ENCODE measurements at places on chromosomes 6 and 20.

DNA sequence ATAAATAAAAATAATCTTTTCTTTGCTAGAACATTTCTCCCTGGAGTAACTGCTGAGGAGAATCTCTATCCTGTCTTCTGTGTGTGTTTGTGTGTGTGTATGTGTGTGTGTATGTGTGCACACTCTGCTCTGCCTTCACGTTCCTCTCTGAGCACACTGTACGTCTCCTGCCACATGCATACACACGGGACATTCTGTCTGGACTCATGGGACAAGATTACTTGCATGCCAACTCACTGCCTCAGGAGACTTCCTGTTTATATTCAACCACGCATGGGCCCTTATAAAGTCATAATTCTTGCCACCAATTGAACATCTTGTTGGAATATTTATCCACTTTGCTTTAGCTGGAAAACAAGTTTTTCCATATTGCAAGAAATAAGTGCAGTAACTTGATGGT, 930.6 kb downstream of the KIF16B start:
- no peak for DNase-seq

DNA sequence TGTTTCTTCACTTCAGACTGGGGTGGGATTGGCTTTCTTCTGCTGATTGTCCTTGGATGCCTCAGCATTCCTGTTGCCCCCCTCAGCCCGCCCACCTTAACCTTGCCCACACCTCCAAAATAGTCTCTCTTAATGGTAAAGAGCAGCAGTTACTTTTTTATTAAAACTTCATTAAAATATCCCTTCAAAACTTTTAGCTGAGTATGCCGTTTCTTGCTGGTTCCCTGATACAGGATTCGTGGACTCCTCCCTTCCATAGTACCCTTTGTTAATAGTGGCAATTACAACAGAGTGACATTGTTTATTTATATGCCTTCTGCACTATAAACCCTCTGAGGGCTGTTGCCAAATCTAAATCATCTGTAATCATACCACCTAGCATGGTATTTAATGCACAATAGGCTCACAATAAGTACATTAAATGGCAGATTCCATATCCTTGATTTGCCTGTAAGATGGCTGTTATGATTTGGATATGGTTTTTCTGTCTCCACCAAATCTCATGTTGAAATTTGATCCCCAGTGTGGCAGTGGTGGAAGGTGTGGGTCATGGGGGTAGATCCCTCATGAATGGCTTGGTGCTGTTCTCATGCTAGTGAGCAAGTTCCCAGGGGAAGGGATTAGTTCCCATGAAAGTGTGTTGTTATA, 3.5 kb upstream of the MOCS1 start:
- DNase-seq = no peak

- DNase-seq = peak; percentile 78
Observed at GRCh38 chr6:42028234-42029061, 21.9 kb upstream of the TAF8 start.

GRCh38 chr20:3461211-3461771, 9.5 kb upstream of the ATRN start:
- DNase-seq = no peak

DNA sequence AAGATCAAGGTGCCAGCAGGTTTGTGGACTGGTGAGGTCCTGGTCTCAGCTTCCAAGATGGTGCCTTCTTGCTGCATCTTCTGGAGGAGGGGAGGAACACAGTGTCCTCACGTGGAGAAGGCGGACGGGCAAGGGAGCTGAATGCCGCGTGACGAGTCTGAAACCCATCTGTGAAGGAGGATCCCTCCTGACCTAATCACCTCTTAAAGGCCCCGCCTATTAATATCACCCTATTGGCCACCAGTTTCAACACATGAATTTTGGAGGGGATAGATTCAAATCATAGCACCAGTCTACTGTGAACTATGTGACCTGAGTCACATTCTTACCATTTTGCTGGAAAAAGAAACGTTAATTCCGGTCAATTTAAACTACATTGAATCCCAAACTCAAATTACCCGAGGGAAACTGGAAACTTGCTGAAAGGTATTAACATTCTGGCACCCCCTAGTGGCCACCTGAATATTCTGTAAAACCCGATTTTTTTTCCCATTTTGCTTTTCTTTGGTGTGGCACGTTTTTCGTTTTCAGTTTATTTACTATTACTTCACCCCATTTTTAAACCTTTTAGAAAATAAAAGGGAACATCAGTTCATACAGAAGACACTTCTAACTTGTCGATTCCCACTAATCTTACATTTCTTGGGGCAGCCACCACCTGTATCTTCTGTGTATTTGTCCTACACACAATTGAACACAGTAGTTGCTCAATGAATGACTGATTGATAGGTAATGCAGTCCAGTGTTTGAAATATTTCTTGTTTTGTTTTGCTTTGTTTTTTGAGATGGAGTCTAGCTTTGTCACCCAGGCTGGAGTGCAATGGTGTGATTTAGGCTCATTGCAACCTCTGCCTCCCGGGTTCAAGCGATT, 17.9 kb upstream of the CCDC170 start:
- peak; percentile 29 for DNase-seq

- DNase-seq = no peak
Observed at GRCh38 chr6:55524441-55524840, 54.6 kb downstream of the HMGCLL1 start.
